ENCODE measurements at places on chromosomes 3 and 15. TPM values are rescaled to one million over a fixed set of nuclear protein-coding genes. Genes with fewer than 3 reads are reported as not detected.

Gene NME9
- 1.1 TPM for total RNA-seq

Gene CCR8
- total RNA-seq, result not detected

Gene SCG5
- 0.27 TPM for total RNA-seq

Gene ALPK3
- total RNA-seq, result 0.81 TPM

Gene ZNF502
- total RNA-seq, result 1.3 TPM

Gene UNC13C
- under 0.01 TPM for total RNA-seq

Gene ACOX2
- 5.7 TPM for total RNA-seq

Gene ADIPOQ
- total RNA-seq, result under 0.01 TPM

Gene IGF2BP2
- 39.6 TPM for total RNA-seq

Gene ESYT3
- 0.54 TPM for total RNA-seq

Gene PSMA4
- total RNA-seq, result 95.1 TPM

Gene MORC1
- total RNA-seq, result under 0.01 TPM

Gene SLC30A4
- total RNA-seq, result 1.6 TPM

Gene PEX5L
- under 0.01 TPM for total RNA-seq

Gene TATDN2
- total RNA-seq, result 14.0 TPM

Gene PROS1
- 0.54 TPM for total RNA-seq

Gene KBTBD13
- not detected for total RNA-seq

Gene TM4SF1
- 114 TPM for total RNA-seq

Gene ADAMTS9
- total RNA-seq, result 0.81 TPM

Gene HDC
- 66.8 TPM for total RNA-seq

Gene PCNP
- total RNA-seq, result 20.7 TPM

Gene TMEM108
- total RNA-seq, result under 0.01 TPM

Gene COL7A1
- total RNA-seq, result 0.27 TPM

Gene MKRN2
- total RNA-seq, result 38.8 TPM

Gene PP2D1
- total RNA-seq, result not detected

Gene GOLGA8S
- total RNA-seq, result 0.27 TPM

Gene PLSCR2
- total RNA-seq, result not detected

Gene AGBL1
- total RNA-seq, result under 0.01 TPM

Gene ADAMTSL3
- total RNA-seq, result under 0.01 TPM

Gene SLC22A13
- total RNA-seq, result 0.27 TPM

Gene SLC12A1
- not detected for total RNA-seq

Gene FBXL2
- total RNA-seq, result 1.9 TPM

Gene NRG4
- total RNA-seq, result 0.54 TPM

Gene PARP15
- 7.0 TPM for total RNA-seq

Gene ADGRG7
- not detected for total RNA-seq

Gene VIPR1
- total RNA-seq, result 1.1 TPM

Measured in hematopoietic multipotent progenitor cell (in vitro differentiated cells).